NCI-H510A treated with DMSO at 0.1 percent for 48 hours (cell line): ENCODE measurements at places on chromosomes 12 and 14.

DNA sequence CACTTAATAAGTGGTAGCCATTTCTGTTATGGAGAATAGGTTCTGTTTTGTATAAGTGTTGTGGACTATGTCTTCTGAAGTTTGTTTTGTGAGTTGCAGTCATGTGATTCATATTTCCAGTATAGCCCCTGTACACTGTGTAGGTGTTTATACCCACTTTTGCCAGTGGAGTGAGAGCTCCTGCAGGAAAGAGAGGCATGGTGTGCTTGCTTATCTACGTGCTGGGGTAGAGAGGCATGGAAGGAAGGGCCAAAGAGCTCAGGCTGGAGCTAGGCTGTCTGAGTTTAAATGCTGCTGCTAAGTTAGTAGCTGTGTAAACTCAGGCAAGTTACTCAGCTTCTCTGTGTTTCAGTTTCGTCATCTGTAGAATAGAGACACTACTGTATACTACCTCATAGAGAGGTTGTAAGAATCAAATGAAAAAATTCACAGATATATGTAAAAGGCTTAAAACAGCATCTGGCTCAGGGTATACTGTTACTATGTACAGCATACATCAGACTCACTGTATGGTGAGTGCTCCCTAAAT is 88.2 kb upstream of the SLC38A2 start:
- no peak for DNase-seq

DNA sequence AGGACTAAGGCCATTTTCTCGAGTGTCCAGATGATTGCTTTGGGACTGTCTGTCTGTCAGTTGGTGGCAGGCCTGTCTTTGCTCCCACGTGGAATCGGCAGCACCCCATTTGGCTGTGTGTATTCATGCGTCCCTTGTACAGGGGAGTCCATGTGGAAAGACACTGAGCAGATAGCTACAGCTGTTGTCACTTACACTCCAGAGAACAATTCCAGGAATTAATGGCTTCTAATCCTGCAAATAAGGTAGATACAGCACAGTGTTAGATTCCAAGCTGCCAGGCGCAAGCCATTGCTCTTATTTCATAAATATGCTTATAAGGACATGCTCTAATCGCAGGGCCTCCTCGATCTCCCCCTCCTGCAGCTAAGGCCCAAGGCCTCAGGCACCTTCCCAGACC is 208.8 kb downstream of the VRK1 start:
- DNase-seq, result no peak

GRCh38 chr14:77026166-77026929 is 2.2 kb downstream of the IRF2BPL start:
- peak; percentile 34 for DNase-seq

DNA sequence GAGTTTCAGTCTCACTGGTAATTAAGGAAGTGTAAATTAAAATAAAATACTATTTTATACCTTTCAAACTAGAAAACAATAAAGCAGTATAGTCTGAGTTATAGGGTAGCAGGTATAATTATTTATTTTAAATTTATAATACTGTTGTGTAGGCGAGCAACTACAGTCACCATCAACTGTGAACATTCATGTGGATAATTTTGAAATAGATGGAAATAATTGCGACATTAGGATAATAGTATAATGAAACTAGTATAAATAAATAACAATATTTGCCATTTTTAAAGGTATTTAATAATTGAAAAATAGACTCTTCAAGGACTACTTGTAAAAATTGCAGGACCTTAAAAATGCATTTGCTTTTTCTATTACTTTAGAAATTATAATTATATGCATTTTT is 3.8 kb upstream of the DYRK4 start:
- DNase-seq, result no peak

DNA sequence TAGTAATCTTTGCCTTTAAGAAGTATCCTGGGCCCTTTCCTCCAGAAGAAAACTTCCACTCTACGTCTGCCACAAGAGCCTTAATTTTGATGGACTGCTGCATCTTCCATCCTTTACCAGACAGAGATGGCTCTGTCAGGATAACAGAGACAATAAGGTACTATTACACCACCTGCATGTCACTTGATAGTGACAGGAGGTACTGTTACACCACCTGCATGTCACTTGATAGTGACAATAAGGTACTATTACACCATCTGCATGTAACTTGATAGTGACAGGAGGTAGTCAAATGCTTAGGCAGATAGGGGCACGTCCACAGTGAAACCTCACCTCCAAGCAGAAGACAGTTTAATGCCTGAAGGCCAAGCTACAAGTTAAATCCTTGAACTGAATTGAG is 13.9 kb downstream of the OR6C74 start:
- peak; percentile 78 for DNase-seq

DNA sequence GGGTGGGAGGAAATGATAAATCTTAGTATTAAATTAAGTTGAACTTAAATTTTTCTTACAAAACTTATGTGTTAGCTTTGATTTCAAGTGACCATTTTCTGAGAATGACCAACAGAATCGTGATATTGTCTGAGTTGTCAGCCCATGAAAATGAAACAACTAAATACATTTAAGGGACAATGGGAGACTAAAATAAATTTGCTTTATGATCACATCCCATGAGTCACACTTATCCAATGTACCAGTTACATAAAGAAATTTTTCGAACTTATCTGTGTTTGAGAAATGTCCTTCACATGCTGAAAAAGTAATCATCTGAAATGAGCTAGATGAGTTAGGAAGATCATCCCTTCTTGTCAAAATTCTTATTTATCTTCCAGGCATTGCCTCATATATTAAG is 415.9 kb upstream of the SYT1 start:
- no peak for DNase-seq

DNA sequence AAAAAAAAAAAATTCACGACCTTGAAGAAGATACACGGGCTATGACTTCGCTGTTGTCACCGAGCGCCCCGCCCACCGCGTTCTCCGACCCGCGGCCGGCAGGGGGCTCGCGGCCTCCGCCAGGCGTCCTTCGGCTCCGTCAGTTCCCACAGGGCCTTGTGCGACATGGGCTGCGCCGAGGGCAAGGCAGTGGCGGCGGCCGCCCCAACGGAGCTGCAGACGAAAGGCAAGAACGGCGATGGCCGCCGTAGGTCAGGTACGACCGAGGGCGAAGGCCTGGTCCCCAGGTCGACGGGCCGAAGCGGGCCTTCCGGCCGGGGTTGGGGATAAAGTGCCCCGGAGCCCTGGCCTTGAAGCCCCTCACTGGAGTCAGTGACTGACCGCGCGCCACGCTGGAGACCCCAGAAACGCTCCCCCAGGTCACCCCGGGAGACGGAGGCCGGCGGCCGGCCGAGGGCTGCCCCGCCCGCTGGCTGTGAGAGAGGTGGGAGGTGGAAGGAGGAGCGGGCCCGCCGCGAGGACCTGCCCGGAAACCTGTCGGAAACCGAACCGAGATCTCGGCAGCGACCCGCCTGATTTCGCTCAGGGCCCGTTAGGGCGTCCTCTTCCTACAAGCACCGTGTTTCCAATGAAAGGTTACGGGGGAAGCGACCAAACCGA is at the start of gene TXNRD1:
TSS of gene TXNRD1 (plus strand) at position 142 of the 660 bp plus-strand sequence. CDS start at position 166, 24 bp downstream.
- peak; percentile 80 for DNase-seq

- DNase-seq, result no peak
Measured at GRCh38 chr12:72133497-72134055, 138.6 kb upstream of the TRHDE start.

DNA sequence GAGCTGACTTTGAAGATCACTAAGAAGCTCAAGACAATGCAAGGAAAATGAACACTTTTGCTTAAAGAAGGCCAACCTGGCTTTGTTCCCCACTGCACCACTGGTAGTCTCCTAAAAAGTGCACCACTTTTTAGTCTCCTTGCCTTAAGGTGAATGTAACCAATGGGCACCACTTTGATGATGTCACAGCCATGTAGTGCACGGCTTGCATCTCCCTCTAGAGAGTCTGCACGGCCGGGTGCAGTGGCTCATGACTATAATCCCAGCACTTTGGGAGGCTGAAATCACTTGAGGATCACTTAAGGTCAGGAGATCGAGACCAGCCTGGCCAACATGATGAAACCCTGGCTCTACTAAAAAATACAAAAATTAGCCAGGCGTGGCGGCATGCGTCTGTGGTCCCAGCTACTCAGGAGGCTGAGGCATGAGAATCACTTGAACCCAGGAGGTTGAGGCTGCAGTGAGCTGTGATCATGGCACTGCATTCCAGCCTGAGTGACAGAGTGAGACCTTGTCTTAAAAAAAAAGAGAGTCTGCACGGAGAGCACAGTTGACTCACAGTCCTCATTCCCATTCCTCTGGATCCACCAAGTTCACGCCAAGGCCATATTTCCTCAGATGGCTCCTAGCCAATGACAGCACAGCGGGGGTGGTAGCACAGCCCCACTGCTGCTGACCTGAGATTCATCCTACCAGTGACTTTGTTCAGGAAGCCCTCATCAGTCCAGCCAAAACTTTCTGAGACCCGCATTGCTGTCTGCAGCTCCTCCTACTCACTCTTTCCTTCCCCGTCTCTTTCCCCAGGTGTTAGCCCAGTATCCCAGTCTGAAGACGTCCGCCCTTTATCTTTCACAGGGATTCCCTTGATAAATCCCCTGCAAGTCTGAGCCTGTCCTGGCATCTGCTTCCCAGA is 16.5 kb upstream of the IFT81 start:
- no peak for DNase-seq
